ENCODE measurements at places on chromosomes 12 and 14. TPM values are rescaled to one million over a fixed set of nuclear protein-coding genes. Genes with fewer than 3 reads are reported as not detected.

The TEX52 gene
- total RNA-seq, result 0.20 TPM

The NAV3 gene
- total RNA-seq, result not detected

The ARHGDIB gene
- 811 TPM for total RNA-seq

The PLEKHG7 gene
- total RNA-seq, result not detected

The SERPINA1 gene
- 29.9 TPM for total RNA-seq

The PMEL gene
- total RNA-seq, result 5.6 TPM

The RNASE7 gene
- total RNA-seq, result not detected

The SPRYD4 gene
- total RNA-seq, result 3.9 TPM

The AQP6 gene
- total RNA-seq, result not detected

All from activated naive CD4-positive, alpha-beta T cell treated with anti-CD3 and anti-CD28 coated beads, Interleukin-2, amount 50 U/mL, for 72 hours (primary cell).